ENCODE measurements at places on chromosomes 7 and 10.

DNA sequence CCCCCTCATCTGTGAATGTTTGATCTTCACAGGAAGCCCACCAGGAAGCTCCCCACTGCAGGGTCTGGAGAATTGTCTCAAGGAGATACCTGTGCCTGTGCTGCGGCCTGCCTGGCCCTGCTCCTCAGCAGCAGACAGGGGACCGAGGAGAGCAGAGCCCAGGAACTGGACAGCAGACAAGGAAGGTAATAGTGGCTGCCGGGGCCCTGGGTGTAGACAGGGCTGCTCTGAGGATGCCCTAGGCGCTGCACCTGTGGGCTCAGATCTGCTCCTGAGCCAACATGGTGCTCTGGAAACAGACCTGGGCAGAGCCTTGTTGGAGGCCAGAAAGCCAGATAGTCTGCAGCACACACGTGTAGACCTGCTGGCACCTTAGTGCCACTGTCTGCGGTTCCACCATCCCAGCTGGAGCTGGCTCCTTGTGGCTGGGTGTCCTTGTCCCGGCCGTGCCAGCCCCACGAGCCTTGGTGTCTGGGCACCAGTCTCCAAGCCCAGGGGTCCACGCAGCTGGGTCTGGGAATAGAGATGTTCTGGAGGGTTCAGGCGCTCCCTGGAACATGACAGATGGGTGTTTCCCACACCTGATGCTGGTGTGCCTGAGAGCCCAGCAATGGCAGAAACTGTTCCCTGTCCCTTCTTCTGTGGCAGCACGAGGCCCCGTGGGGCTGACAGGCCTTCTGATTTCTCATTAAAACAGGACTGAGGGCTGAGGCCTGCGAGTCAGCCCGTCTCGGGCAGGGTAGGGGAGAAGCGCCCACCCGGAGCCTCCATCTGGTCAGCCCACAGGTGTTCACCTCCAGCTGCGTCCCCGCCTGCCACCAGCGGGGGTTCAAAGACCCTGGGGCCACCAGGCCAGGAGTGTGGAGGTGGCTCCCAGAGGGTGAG lies 44.7 kb downstream of the ZNF467 start:
- DNase-seq = no peak

DNA sequence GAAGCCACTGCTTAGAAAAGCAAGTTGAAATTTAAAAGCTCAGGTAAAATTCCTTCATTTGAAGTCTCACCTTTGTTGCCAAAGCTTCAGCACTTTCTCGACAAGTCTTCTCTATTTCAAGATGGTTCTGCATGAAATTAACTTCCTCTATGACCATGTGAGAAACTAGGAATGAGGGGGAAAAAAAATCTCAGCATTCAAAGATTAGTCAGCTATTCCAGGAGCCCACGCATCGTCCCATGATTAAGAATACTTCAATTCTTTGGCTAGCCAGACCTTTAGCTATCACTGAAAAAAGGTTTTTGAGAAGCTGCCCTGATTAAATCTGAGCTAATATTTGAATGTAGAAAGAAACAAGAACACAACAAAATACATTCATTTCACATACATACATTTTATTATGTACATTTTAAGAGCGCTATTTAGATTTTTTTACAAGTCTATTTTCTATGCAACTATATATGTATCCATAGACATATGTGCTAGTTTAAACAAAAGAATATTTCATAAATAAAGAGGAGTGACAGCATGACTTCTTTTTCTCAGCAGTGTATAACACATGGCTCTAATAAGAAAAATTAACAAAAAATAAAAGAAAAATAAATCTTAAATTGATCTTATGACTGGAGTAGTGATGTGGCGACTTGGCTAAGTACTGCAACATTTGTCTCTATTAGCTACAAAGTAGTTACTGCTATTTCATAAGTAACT lies 44.8 kb downstream of the SHTN1 start:
- no peak for DNase-seq

- no peak for DNase-seq
These were observed 18.3 kb downstream of the UBN2 start for GRCh38 chr7:139249179-139249810.

DNA sequence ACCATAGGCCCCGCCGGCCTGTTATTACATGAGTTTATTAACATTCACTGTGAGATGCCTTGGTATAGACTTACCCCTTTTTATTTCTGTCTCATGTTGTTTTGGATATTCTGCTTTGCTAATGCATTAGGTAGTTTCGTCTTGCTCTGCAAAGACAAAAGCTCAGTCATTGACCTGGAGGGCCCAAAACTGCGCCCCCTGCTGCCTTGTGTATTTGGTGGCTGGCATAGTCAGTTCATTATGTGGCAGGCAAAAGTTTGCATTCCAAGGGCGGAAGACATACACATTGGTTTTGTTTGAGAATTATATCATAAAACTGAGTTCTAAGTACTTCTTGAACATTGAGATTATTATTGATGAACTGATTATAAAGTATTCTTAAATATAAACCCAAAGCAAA lies 372.5 kb downstream of the SDK1 start:
- DNase-seq = peak; percentile 47
